ENCODE measurements at places on chromosomes 2 and 18.
A peak's percentile ranks its signal among the peaks of the same experiment; 100 is the strongest.

DNA sequence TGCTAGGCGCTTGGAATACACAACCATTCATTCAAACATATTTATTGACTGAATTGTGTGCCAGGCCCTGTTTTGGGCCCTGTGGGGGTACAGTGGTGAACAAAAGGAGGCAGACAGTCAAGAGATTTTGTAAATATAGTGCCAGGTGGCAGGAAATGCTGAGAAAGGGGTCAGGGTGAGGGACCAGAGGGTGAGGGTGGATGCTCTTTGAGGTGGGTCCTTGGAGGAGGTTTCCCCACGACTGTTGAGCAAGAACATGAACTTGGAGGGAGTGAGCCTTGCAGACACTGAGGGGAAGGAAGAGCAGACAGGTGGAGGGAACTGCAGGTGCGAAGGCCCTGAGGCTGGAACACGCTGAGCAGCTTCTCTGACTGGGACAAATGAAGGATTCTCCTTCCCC, 40.7 kb downstream of the ODC1 start:
- no peak for DNase-seq

DNA sequence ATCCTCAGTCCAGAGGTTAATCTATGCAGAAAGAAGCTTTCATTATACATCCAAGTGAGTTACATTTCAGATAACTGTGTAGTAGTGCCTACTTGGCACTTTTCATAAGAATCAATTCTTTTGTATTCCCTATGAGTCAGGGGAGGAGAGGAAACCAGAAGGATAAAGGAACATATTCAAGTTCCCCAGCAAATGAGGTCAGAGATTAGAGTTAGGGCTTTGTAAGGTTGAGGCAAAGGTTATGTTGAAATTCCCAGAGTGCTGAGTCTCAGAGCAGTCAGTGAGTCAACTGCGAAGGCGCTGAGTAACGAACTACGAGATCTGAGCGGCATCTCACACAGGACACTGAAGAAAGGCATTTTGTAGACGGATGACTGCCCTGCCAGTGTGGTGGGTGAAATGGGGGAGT, 25.1 kb upstream of the ME2 start:
- DNase-seq, result peak; percentile 4

GRCh38 chr2:100043891-100044255, 98.5 kb downstream of the AFF3 start:
- DNase-seq, result no peak

DNA sequence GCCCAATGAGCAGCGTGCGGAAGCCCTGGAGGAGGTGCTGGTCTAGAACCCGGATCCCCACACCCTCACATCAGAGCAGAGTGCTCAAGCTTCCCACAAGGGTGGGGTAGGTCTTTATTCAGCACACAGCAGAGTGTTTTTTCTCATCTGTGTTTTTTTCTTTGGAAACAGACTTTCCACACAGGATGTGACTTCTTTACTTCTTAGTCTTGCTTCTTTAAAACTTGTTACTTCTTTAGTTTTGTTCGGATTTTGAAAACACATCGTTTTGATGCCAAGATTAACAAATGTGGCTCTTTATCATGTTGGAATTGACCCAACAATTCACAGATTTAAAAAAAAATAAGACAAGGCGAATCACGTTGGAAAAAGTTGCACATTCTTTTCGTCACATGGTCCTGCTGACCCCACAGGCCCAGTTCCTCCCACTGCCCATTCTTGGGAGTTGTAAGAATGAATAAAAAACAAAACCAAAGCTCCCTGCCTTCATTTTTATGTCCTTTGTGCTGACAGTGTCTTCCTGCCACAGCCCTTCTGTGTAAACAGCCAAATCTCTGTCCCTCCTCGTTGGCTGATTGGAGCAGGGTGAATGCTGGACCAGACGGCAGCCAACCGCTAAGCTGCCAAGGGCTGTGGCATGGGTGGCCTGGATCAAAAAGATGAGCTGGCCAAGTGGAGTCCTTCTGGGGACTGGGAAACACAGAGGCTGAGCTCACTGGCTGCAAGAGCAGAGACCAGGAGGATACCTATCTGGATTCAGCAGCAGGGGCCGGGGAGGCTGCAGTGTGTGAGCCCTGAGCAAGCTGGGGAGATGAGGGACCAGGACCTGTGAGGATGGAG, 81.6 kb downstream of the TWIST2 start:
- no peak for DNase-seq

- no peak for DNase-seq
Observed at GRCh38 chr2:30615926-30616325, 168.9 kb downstream of the LCLAT1 start.

DNA sequence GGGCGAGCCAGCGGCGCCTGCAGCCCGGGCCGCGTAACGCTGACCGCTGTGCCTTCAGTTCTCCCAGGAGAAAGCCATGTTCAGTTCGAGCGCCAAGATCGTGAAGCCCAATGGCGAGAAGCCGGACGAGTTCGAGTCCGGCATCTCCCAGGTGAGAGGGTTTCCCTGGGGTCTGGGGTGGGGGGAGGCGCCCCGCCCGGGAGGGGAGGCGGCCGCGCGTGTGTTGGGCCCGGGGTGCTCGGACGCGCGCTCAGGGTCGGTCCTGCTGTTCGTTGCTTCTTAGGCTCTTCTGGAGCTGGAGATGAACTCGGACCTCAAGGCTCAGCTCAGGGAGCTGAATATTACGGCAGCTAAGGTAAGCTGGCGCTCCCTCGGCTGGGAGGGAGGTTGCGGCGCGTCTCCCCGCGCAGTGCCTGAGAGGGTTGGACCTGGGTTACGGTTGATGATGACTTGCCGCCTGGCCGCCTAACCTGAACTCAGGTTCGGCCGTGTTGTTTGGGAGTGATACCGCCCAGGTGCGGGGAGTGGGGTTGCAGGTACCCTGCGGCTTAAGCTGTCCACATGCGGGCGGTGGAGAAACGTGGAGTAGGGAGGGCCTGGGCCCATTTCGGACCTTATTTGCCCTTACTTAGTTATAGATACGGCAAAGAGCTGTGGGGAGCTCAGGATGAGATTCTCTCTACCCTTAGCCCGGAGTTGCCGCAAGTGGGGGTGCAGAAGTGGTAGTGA, 638 bp downstream of the RPS7 start:
- DNase-seq, result peak; percentile 64

DNA sequence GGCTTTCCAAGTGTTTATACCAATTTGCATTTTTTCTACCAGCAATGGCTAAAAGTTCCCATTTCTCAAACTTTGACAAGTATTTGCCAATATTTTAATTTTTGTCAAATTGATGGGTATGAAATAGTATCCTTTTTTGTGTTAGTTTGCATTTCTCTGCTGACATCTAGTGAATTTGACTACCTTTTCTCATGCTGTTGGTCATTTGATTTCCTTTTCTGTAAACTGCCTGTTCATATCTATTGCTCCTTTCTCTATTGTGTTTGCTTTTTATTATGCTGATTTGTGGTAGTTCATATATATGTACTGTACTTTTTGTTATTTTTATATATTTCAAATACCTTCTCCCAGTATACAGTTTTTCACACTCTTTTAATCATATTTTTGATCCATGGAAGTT, 149.4 kb downstream of the PMAIP1 start:
- no peak for DNase-seq

- no peak for DNase-seq
Observed at GRCh38 chr18:31929273-31929672, 13.7 kb downstream of the TRAPPC8 start.

- DNase-seq, result no peak
Observed at GRCh38 chr2:96324721-96325040, 436 bp upstream of the ITPRIPL1 start.

DNA sequence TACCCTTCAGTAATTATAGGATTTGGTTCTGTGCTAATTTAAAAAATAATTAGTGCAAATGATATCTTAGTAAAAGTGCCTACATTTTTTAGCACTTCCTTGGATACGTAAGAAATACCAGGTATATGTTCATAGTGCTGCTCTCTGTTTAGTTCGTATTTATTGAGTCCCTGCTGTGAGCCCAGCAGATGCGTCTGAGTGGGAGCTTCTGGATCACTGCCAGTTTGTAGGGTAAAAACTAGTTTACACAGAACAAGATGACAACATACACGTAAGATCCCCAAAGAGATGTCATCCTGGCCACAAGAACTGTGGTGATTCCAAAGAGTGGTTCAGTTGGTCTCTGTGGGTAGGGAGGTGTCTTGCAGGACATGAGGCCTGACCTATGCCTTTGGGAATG, 103.2 kb downstream of the CTIF start:
- no peak for DNase-seq

DNA sequence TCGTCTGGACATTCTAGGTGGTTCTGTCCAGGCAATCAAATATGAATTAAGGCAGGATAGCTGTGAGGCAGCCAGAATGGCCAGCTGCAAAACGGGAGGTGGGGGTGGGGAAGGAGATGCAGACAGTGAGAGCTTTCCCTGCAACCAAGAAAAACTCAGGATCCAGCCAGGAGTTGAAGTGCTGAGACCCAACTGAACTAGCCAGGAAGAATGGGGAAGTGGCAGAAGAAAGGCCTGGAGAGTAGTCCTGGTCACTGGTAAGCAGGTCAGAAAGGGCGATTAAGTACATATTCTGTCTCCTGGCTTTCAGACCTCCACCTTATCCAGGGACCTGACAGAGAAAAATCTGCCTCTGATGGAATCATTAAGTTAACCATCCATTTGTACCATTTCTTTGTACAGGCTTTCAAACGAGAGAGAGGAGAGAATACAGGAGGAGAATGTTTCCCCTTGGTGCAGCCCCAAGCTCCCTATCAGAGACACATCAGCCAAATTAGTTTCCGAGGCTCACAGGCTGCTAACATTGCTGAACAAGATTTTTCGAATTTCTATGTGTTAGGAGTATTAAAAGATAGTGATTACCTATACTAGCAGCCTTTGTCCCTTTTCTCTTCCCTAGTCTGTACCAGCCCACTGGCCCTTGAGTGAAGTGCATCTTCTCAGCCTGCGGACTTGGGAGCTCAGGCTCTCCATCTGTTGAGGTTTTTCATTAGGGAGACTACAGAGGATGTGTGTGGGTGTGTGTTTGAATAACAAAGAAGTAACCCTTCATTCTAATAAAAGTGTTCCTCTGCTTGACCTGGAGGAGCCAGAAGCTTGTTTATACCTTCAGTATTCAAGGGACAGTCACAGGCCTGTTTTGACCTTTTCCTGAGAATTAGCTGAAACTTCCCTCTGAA, 12.5 kb upstream of the HOXD1 start:
- peak; percentile 29 for DNase-seq

DNA sequence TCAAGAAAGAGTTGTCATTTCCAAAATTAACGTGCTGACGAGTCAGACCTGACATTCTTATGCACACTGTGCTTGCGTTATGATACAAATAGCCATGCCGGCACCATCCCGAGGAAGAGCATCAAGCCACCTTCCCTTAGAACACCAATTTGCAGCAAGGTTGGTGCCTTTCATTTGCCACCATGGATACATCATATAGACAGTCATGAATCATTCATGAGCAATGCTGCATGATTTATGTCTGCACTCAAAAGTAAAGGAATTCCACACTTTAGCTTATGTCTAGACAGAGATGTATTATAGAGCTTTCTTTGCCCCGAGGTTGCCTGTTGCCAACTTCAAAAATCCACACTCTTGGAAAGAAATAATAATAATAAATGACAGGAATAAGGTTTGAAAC, 166.9 kb downstream of the VWC2L start:
- no peak for DNase-seq

GRCh38 chr2:121626777-121627524, 22.3 kb downstream of the CLASP1 start:
- no peak for DNase-seq

DNA sequence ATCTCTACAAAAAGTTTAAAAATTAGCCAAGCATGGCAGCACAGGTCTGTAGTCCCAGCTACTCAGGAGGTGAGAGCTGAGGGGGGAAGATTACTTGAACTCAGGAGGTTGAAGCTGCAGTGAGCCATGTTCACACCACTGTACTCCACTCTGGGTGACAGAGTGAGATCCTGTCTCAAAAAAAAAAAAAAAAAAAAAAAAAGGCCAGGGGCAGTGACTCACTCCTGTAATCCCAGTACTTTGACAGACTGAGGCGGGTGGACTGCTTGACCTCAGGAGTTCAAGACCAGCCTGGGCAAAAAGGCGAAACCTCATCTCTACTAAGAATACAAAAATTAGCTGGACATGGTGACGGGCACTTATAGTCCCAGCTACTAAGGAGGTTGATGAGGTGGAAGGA, 37.0 kb downstream of the PUM2 start:
- DNase-seq, result no peak

- DNase-seq, result no peak
Observed at GRCh38 chr2:31235504-31235902, 1.6 kb downstream of the EHD3 start.

GRCh38 chr2:9187620-9188214, 18.9 kb upstream of the ASAP2 start:
- no peak for DNase-seq

GRCh38 chr2:173657996-173658717, 303.5 kb downstream of the CDCA7 start:
- DNase-seq, result no peak

DNA sequence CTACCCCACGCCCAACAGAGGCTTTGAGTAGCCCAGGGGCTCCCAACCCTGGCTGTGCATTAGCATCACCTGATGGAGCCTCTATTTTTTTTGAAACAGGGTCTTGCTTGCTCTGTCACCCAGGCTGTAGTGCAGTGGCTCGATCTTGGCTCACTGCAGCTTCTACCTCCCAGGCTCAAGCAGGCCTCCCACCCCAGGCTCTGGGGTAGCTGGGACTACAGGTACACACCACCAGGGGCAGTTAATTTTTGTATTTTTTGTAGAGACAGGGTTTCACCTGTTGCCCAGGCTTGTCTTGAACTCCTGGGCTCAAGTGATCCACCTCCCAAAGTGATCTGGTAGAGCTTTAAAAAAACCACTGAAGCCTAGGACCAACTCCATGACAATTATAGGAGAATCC, 394.8 kb upstream of the ATP5MC3 start:
- DNase-seq, result no peak

- no peak for DNase-seq
Observed at GRCh38 chr2:41990688-41991087, 57.1 kb upstream of the PKDCC start.

GRCh38 chr2:42252464-42252863, 83.3 kb downstream of the EML4 start:
- DNase-seq, result no peak

- DNase-seq, result no peak
Observed at GRCh38 chr2:58293056-58293455, 51.9 kb upstream of the FANCL start.

DNA sequence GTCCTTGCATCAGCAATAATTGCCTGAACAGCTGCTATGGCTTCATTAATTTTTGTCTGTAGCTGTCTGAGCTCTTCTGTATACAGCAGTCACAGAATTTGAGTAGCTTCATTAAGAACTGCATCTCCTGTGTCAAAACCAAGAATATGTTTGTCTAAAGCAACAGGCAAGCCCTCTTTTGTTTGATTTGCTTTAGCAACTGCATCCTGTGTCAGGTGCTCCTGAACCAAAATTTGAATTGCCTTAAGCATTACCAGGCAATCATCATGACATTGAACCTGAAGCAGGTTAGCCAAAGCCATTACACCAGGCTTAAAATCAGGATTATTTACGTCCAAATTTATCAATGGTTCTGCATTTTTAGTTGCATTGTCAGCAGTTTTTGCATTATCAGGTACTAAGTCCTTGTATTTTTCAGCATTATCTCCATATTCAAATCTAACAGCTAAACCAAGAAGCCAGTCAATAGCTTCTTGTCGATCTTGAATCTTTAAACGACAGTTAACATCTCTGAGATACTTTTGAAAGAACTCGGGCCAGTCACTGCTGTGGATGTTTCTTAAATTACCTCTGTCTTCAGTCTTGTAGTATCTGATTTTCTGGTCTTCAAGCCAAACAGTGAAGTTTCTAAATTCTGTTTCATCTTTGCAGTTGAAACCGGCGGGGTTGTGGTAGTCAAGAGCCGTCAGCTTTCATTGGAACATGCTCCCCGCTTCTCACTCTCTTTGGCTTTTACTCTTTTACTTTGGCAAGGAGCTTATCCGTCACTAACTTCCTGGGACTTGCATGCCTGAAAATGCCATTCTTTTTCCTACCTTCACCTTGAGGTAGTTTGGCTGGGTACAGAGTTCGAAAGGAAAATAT, 42.2 kb downstream of the MERTK start:
- DNase-seq, result no peak

Data from retina (tissue), 1 donor.